ENCODE measurements at places on chromosomes 12 and 14. TPM values are rescaled to one million over a fixed set of nuclear protein-coding genes. Genes with fewer than 3 reads are reported as not detected.

The KLRF2 gene
- not detected for total RNA-seq

The KRT72 gene
- not detected for total RNA-seq

The MARK3 gene
- 43.0 TPM for total RNA-seq

The ARHGEF25 gene
- total RNA-seq = not detected

The SLC11A2 gene
- 20.1 TPM for total RNA-seq

The RPL36AL gene
- total RNA-seq = 114 TPM

DNA sequence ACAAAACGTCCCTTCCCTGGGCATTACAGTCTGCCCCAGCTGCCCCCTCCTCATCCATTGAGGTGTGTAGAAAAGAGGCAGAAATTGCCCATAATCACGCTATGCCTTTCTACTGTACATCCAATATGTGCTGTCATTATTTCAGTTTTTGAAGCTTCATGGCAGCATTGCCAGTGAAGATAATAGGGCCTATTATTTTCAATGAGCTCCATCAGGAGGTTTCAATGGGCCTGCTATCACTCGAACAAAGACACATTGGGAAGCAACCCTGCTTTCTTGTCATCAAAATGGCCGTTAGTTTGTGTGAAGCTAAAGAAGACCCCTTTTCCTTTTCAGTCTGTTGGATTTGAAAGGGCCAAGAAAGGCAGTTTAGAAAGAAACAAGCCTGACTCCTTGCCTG, 653.8 kb downstream of the NOVA1 start:
- no peak for DNase-seq

GRCh38 chr14:46571970-46572369, 79.6 kb downstream of the RPL10L start:
- peak; percentile 36 for DNase-seq

DNA sequence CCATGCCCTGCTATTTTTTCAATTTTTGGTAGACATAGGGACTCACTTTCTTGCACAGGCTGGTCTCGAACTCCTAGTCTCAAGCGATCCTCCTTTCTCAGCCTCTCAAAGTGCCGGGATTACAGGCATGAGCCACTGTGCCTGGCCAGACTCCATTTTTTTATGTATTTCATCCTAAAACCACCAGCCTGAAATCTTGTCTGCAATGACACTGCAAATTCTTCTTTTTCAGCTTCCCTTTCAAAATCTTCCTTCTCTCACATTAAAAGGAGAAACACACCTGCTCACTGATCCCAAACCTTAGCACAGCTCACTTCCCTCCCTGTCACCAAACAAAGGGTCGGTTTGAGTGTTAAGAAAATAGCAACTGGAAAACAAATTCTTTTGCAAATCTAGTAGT, 62.6 kb downstream of the PPP2R5E start:
- DNase-seq = no peak

DNA sequence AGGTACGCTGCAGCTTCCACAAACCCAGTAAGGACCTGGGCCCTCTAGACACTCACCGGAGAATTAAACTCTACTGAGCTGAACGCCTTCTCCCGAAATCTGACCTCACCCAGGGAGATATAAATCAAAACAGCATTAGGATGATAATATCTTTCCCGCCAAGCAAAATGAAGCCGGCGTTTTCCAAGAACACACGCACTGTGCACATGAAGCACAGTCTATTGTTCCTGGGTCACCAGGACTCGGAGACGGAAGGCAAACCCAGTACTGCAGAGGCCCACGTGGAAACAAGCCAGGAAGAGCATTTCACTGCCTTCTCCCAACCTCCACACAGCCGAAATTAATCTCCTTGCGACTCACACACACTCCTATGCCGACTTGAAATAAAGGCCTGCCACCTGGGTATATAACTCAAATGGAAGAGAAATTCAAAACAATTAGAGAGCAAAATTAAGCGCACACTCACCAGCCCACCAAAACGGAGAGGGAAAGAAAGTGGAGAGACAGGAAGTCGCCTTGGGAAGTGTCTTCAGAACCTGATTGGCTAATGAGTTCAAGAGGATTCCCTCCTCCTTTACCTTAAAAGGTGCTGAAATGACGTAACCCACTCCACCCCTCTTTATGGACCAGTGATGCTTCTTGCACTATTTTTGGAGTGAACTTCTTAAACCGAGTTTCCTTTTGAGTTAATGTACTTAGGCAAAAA, at the start of gene CCNB1IP1:
Gene CCNB1IP1, minus strand, starts transcription at position 492 of the 706 bp plus-strand sequence. CDS start 16,756 bp downstream, outside the sequence.
- DNase-seq = peak; percentile 79

DNA sequence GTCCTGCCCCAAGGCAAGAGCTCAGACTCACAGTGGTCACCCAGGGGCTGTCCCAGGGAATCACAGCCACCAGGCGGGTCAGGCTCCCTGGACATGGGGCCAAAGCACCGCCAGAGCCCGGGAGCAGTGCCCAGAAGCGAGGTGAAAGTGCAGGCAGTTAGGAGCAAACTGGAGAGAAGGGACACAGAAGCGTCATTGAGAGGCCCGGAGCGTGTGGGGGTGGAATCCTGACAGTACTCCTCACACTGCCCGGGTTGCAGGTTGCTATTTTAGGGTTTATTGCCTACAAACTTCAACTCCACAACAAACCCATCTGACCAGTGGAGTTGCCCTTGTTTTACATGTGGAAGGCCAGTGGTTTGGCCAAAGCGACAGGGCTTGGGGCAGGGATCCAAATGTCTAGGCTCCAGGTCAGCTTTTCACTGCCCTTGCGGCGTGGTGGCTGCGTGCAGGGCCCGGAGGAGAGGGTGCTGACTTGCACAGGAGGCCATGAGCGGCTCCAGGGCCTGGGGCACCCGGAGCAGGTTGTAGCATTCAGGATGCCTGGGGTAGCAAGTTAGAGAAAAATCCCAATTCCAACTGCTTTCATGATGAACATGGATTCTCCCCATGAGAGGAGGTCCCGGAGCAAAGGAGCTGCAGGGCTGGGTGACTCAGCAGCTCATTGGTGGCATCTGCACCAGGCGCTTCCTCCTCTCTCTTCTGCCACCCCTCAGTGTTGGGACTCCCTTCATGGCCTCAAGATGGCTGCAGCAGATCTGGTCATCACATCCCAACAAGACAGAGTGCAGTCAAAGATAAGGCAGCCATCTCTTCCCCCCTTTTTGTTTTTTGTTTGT, 112.3 kb upstream of the NCOR2 start:
- peak; percentile 62 for DNase-seq

- no peak for DNase-seq
Observed at GRCh38 chr12:15411842-15412241, 89.5 kb downstream of the PTPRO start.

DNA sequence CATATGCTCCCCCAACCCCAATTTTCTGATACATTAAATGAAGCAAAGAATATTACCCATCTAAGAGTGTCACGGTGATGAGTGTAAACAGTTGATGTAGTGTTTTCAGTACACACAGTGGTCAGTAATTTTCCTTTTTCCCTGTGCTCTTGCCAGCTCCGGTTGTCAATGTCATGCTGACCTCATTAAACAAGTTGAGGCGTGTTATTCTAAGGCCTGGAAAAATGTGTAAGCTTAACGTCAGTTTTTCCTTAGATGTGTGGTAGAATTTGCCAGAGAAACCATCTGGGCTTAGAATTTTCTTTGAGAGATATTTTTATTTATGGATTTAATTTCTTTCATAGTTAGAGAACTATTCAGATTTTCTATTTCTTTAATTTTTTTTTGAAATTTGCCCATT, 11.7 kb upstream of the SERPINA6 start:
- no peak for DNase-seq

GRCh38 chr14:50578433-50578832, 18.5 kb downstream of the ATL1 start:
- no peak for DNase-seq

DNA sequence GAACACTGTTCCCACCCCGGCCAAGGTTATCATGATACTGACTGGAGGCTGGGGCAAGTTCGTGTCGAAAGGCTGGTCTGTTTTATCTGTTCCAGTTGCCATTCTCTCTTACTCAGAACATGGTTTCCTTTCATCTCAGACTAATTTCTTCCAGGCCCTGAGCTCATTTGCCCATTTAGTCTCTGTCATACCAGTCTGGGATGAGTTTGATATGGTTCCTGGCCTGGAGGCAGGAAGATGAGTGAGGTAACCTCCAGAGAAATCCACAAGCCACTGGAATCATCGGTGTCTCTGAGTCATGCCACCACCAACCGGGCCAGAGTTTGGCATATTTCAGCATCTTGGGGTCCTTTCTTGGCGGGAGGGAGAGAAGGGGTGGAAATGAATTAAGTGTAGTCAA, 114.7 kb downstream of the NTF3 start:
- no peak for DNase-seq

DNA sequence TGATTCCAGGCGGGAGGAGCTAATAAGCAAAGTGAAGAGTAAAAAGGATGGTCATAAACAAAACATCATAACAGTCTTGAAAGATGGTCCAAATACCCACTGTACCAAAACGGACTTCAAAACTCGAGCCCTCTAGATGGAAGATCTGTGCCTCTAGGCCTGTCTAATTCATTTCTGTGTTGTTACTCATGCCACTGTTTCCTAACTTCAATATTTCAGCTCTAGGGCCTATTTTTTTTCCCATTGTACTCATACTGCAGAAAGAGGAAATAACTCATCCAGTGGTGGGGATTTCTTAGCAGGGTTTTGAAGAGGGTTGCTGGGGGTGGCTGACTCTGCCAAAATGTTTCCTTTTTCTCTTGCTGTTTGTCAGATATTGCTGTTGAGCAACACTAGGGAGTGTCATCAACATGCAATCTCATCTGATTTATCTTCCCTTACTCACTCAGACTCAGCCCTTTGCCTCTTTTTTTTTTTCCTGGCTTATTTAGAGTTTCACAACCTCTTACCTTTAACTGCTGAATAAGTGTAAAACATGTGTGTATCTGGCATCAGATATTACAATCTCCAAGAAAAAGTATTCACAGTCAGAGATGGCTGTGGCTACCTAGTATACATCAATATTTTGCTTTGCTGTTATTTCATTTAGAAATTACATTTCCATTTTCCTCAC, 189.6 kb downstream of the DUSP6 start:
- no peak for DNase-seq
